ENCODE measurements at places on chromosomes 4 and X.

GRCh38 chr4:148443512-148444295 is 1.5 kb upstream of the NR3C2 start:
- DNase-seq: no peak

DNA sequence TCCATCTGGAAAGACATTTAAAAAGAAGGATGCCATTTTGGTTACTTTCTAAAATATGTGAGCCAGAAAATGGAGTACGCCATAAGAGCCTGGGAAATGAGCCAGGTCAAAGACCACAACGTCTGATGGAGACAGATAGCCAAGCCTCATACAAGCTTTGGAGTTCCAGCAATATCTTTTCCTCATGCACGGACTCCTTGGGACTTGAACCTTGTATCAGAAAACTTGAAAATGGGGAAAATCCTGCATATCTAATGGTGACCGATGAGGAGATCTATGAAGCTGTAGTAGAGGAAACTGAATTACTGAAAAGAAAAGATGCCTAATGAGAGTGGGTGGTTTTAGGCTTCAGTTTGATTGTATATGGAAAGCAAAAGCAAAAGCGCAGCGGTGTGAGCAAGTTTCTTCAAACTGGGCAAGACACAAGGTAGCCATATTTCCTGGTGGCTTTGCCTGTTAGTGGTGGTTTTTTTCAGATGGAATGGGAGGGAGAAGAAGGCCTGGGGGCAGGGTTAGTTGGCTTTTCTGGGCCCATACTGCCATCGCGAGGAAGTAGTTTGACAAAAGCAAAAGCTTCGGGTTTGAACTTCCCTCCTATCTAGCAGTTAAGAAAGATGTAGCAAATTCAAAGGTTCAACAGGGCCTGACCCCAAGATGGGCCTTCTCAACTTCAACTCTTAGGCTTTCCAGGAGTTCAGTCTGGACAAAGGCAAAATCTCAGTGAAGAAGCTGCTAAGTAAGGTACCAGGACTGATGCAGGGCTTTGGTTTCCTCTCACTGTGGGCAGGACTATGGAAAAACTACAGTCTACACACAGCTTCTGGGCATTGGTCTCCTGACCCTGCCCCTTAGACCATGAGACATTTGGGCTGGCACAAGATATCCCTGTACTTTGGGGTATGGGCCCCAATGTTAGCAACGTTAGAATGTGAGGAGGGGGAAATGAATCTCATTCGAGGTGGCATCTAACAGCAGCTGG is 210.0 kb upstream of the STK26 start:
- peak; percentile 76 for DNase-seq

GRCh38 chr4:147542229-147542990 is 61.5 kb downstream of the EDNRA start:
- no peak for DNase-seq

DNA sequence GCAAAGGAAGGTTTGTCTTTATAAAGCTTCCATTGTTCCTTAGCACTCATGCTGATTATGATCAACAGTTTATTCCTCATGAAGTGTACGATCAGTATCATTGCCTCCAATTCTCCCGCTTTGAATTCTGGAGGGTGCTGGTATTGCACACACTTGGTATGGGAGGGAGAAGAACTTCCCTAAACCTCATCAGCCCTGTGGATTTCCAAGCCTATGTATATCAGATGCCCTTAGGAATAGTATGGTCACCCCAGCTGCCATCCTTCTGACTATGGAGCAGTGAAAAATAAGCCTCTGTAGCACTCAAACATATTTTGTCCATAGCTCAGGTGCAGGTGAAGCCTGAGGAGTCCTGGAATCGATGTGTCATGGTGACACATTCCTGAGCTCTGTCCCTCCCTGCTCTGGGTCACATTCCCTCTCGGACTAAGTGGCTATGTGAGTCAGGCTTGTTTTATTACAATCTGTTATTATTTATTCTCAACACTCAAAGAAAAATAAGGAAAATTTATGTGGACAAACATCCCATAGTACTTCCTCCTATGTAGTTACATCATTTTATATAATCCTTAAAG is 2.0 kb upstream of the ZDHHC9 start:
- DNase-seq: no peak

GRCh38 chr4:109588176-109588575 is 28.1 kb downstream of the MCUB start:
- no peak for DNase-seq

Measured in GM04504 (cell line).